Natural killer cell (primary cell): ENCODE measurements at places on chromosomes 5 and 9. TPM values are rescaled to one million over a fixed set of nuclear protein-coding genes. Genes with fewer than 3 reads are reported as not detected.

The FREM1 gene
- total RNA-seq = 0.05 TPM

- DNase-seq = no peak
These were observed 4.9 kb downstream of the EXOSC2 start for GRCh38 chr9:130698514-130698913.

GRCh38 chr5:24364711-24365110 is 280.1 kb downstream of the CDH10 start:
- no peak for DNase-seq

DNA sequence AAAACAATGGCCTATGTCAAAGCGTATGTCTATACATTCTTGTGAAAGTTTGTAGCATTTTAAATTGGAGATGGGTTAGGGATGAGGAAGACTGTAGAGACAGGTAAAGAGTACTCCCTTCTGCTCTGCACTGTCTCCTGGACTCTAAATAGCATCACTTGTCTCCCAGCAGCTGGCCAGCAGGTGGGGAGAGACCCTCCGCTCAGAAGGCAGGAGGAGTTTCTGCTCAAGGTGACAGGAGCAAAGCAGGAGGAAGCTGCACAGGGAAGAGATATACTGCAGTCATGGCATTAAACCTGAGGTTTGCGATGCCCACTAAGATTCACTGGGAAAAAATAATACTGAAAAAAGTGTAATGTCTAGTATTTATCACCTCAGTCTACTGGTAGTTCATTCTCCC is 10.7 kb upstream of the ASTN2 start:
- DNase-seq = no peak

DNA sequence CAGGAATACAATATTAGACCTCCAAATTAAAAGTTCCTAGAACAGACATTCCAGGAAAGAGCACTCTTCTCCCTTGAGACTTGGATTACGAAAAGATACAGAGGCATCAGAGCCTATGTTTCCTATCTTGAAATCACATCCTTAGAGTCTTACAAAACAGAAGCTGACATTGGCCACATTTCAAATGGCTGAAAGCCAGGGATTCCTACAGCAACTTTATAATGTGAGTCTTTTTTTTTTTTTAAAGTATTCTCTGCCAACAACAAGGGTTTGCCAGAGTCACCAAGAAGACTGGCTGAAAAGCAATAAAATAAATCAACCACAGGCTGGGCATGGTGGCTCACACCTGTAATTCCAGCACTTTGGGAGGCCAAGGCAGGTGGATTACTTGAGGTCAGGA is 63.1 kb downstream of the TRPM6 start:
- no peak for DNase-seq

- no peak for DNase-seq
These were observed 23.6 kb upstream of the CYSTM1 start for GRCh38 chr5:140151144-140152021.

GRCh38 chr9:112764837-112765236 is 14.3 kb downstream of the SNX30 start:
- no peak for DNase-seq
